Stimulated activated CD8-positive, alpha-beta memory T cell treated with anti-CD3 and anti-CD28 coated beads, Interleukin-4, amount 100 ng/mL, for 4 hours (primary cell): ENCODE measurements at places on chromosomes 6 and 20.

GRCh38 chr6:52155791-52156576 lies 30.2 kb upstream of the IL17A start:
- DNase-seq = no peak

DNA sequence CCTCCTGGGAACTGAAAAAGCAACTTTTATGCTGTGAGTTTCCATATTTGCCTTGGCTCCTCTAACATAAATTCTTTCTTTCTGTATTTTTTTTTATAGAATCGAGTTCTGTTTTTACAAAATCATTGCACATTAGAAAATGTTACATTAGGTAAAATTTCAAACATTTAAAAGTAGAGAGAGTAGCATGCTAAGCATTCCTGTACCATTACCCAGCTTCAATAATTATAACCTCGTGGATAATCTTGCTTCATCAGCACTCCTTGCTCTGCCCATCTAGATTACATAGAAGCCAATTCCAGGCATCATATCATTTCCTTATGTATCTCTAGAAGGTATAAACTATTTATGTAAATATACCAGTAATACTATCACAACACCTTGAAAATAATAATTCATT lies 15.4 kb upstream of the FBXO30 start:
- DNase-seq = no peak

DNA sequence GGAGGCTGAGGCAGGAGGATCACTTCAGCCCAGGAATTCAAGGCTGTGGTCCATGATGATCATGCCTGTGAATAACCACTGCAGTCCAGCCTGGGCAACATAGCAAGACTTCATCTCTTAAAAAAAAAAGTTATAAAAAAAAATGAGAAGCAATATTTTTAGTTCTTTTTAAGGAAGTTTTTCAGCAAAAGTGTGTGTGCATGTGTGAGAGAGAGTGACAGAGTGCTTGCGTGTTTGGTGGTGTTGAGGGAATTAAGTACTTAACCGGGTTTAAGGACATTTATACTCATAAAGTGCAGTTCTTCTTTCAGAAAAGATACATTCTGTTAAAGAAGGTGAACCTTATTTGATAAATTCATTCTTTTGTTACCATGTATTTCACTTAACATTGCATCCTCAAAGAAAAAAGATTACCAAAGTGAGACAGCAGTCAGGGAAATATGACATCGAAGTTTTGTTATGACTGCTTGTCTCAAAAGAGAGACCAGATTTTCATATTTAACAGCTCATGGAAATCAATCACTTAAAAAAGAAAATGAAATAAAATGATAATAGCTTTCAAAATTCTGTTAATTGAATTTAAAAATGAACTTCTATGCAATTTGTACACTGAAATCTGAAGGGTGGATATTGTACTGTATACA lies 254.7 kb downstream of the ARHGAP18 start:
- no peak for DNase-seq

GRCh38 chr20:59809630-59810448 lies 123.6 kb downstream of the SYCP2 start:
- DNase-seq = no peak

GRCh38 chr20:12055161-12055560 lies 137.5 kb downstream of the BTBD3 start:
- DNase-seq = no peak

DNA sequence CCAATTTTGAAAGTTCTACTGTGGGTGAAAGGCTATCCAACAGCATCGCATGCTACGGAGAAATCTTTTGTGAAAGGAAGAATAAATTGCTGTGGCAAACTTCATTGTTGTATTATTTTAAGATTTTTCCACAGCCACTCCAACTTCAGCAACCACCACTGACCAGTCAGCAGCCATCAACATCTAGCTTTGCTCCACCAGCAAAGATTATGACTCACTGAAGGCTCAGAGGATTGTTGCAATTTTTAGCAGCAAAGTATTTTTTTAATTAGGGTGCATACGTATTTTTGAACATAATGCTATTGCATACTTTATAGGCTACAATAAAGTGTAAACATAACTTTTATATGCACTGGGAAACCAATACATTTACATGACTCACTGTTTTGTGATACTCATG lies 493.5 kb downstream of the TFAP2A start:
- DNase-seq = no peak

GRCh38 chr6:170284126-170284773 lies 6.6 kb downstream of the DLL1 start:
- no peak for DNase-seq

GRCh38 chr20:16514140-16514539 lies 59.1 kb downstream of the KIF16B start:
- no peak for DNase-seq

- no peak for DNase-seq
Observed at GRCh38 chr6:83589076-83589475, 76.7 kb downstream of the PRSS35 start.

DNA sequence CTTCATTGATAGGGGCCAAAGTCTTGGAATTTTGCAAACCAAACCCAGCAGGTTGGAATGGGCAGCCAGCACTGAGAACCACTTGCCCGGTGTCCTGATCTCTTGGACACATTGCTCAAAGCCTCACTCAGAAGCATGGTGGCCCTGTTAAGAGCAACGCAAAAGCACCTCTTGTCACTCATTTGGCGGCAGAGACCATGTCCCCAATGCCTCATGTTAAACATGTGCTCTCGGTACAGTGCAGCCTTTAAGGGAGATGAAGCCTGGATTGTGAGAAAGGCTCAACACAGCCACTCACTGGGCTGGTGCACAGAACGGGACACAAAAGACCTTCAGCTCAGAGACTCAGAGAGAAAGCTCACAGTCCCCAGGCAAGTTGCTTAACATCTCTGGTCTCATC lies 298.4 kb upstream of the PRDM1 start:
- DNase-seq = no peak

DNA sequence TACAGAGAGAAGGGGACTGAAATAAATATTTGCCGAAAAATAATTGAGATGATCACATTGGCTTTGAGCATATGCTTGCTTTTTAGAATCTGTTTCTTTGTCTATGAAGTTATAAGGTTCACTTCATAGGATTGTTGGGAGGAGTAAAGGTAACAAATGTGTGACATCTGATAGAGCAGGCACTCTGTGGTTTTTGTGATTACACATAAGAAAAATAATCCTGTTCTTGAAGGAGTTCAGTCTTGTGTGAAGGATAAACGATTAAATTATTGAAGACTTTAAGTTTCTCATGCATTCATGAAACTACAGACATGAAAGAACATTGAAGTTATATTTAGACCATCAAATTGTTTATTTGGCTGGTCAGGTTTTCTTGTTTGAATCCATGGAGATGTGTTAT lies 45.0 kb downstream of the QKI start:
- no peak for DNase-seq

DNA sequence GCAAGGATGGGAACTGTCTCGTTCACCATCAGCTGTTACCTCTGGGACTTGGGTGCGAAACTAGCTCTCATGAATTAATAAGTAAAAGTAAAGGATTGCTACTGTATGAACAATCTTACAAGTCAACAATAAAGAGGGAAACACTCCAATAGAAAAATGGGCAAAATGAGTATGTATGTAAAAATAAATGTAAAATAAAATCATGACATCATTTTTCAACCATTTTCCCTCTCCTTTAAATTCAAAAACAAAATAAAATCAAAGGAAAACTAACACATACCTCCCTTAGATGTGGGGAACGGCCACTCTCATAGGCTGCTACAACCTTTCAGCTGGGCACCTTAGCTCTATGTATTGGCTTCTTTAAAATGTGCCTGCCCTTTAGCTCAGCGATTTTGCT lies 389.7 kb upstream of the ARID1B start:
- DNase-seq = no peak

- DNase-seq = no peak
Observed at GRCh38 chr6:70524721-70525286, 41.9 kb upstream of the SDHAF4 start.

DNA sequence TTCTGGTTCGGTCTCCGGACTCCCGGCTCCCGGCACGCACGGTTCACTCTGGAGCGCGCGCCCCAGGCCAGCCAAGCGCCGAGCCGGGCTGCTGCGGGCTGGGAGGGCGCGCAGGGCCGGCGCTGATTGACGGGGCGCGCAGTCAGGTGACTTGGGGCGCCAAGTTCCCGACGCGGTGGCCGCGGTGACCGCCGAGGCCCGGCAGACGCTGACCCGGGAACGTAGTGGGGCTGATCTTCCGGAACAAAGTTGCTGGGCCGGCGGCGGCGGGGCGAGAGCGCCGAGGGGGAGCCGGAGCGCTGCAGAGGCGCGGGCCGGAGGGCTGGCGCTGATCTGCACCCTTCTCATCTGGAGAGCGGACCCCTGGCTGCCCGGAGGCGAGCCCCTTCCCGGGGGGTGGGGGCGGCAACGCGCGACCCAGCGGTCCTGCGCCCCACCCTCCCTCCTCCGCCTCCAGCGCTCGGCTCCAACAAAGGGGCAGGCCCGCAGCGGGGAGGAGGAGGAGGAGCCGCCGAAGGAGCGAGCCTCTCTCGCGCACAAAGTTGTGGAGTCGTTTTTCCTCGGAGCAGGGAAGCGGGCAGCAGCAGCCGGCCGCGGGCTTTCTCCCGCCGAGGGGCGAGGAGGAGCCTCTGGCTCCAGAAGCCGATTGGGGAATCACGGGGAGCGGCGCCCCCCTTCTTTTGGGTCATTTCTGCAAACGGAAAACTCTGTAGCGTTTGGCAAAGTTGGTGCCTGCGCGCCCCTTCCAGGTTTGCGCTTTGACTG lies at the start of gene UTRN:
Gene UTRN (plus strand): TSS at position 553 of the 765 bp plus-strand sequence. CDS start 6,494 bp downstream, outside the sequence.
- DNase-seq = no peak

DNA sequence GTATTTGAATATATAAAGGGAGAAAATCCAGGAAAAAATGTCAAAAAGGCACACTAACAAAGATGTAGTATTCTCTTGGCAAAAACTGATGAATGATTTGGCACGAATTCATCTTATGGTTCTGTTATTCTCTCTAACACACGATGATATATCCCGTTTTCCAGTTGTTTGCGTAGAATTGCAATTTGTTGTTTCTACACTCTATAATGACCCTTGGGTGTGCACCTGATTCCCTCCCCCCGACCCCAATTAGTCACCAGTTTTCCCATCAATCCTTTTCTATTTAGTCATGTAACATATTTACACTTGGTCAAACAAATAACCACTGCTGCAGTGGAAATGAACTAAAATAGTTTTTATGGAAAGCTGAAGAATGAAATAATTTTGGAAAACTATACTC lies 1.5 kb upstream of the ARID1B start:
- no peak for DNase-seq

DNA sequence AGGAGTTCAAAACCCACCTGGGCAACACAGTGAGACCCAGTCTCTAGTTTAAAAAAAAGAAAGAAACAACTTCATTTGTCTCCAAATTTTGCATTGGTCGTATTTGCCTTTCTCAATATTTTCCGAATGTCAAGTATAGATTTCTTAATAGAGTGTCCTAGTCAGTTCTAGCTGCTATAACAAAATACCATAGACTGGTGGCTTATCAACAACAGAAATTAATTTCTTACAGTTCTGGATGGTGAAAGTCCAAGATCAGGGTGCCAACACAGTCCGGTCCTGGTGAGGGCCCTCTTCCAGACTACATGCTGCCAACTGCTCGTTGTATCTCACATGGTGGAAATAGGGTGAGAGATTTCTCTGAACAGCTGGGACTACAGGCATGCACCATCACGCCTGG lies 34.0 kb downstream of the NQO2 start:
- DNase-seq = no peak
